NCI-H2029 (cell line): ENCODE measurements at places on chromosomes 2 and 18.

GRCh38 chr2:9617749-9618148 is 13.0 kb downstream of the YWHAQ start:
- DNase-seq = no peak

DNA sequence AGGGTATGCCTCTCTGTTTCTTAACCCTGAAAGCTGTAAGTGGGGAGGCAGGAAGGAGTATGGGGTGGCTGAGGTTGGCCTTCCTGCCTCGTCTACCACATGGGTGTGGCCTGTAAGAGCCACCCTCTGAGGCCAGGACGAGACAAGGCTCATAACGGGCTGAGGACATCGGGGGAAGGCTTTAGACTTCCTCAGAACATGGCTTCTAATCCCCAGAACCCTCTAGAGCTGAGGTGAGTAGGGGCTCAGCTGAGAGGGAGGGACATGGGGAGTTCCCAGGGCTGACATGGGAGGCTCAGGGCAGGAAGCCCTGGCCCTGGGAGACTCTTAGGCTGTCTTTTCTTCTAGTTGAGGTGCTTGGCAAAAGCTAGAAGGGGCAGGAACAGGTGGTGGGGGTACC is 36.7 kb downstream of the EMX1 start:
- DNase-seq = no peak

DNA sequence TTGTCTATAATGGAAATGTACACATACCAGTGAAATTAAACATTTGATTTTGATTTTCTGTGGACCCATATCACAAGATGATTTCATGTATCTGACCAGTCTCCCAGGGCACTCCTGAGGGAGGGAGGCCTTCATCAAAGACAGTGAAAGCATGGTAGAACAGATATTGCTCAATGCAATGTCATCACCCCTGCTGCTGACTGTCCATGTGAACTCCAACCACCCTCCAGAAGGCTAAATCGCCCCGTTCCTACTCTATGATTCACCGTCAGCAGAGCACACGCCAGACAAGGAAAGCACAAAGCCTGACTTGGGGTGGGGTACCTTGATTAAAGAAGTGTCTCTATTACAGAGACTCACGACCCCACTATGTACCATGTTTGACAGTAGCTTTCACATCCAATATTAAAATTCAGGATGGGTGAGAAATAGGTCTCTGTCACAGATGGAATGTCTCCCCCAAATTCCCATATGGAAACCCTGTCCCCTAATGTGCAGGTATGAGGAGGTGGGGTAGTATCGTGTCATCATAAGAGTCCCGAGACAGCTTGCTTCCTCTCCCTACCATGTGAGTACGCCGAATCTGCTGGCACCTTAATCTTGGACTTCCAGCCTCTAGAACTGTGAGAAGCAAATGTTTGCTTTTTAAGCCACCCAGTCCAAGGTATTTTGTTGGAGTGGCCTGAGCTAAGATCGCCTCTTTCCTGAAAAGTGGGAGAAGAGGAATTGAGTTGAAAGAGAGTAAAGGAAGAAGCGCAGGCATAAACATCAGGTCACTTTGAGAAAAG is 42.4 kb downstream of the CYB5A start:
- no peak for DNase-seq

GRCh38 chr2:237201461-237202287 is 116.0 kb downstream of the COPS8 start:
- DNase-seq = no peak

GRCh38 chr2:36734304-36734703 is 37.8 kb downstream of the VIT start:
- no peak for DNase-seq

DNA sequence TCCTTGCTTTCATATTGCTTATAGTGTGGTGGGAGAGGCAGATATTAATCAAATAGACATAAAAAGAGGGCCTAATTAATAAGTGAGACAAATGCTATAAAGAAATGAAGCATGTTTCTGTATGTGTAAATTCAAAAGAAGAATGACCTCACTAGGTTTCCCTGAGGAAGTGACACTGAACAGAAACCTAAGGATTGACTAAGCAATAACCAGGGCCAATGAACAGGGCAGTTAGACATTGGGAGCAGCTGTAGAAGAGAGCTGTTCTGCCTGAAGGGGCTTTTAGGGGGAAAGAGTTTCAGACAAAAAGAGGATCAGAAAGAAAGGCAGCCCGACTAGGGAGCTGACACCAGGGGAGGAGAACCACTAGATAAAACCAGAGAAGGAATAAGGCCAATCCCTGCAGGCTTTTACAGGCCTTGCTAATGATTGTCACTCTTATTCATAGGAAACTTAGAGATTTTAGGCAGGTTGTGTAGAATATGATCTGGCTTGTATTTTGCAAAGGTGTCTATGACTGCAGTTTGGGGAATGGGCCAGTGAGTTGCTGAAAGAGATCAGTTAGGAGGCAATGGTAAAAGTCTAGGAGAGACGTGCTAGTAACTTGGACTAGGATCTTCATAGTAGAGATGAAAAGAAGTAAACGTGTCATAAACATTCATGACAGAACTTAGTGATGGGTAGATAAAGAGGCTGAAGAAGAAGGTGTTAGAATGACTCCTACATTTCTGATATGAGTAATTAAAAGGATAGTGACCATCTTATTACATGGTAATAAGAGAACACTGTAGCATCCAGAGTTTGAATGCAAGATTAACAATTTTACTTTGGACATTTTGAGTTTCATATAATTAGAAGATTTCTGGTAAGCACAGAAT is 26.8 kb upstream of the NABP1 start:
- DNase-seq = no peak

DNA sequence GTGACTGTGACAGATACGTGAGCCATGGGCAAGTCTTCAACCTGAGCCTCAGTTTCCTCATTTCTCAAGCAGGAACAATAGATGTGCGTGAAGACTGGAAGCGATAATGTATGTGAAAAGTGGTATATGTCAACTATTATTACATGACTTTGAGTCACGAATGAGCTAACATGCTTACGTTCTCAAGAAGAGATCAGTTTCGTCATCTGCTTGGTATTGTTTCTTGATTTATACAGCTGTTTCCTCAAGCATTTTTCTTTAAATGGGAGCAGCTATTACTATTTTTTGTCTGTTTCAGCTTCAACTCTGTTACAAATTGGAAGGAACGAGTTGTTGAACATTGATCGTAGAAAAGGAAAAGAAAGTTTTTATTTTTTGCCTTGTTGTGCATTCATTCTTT is 48.5 kb upstream of the THOC1 start:
- DNase-seq = no peak

GRCh38 chr2:239220981-239221396 is 179.8 kb downstream of the HDAC4 start:
- no peak for DNase-seq

- DNase-seq = no peak
Measured at GRCh38 chr18:24964216-24964615, 387.8 kb downstream of the ZNF521 start.

DNA sequence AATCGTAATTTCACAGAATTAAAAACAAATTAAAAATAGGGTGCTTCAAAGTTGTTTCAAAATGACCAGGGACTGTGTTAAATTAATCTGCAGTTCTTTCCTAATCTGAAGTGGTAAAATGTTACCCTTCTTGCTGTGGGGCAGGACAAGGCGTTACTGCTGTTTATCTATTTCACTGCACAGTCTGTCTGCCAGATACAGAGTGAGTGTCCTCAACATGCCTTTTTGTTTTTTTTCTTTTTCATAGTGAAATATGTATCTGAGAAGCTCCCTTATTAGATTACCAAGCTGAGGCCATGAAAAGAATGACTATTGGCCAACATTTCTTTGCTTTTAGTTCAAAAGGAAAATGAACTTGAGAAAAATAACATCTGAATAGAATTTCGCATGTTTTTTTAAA is 38.0 kb downstream of the KCTD1 start:
- no peak for DNase-seq

- no peak for DNase-seq
Measured at GRCh38 chr18:75654386-75654785, 226.9 kb upstream of the SMIM21 start.

GRCh38 chr2:130720036-130720435 is 8.8 kb upstream of the GPR148 start:
- DNase-seq = no peak

GRCh38 chr2:64950226-64951160 is 38.7 kb upstream of the SLC1A4 start:
- no peak for DNase-seq

DNA sequence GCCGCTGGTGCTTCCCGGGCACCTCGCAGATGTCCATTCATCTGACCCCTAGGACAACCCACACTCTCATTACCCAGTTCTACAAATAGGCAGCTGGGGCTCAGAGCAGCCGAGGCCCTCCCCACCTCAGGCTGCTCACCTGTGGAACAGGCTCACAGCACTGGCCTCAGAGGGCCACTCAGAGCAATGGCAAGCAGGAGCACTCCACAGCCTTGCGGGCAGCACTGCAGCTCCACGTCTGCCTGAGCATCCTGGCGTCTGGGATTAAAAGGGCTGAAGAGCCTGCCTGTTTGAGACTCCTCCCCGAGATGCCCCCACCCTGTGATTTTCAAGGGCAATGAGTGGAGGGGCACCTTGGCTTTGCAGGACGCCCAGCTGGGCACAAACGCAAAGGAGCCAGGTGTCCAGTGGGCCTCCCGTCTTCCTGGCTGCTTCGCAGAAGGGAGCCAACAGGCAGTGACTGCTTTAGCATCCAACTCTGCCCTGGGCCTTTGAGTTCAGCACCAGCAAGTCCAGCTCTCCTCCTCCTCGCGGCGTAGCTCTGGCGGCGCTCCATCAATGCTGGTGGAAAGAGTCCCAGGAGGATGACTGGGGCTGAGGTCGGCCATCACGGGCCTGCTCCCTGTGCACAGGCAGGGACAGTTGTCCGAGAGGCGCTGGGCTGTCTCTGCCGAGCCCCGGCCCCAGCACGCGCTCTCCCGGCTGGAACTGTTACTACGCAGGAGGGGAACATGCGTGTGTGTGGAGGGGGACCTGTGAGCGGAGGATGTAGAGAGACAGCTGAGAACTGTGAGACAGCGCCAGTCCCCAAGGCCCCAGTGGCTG is 297.2 kb downstream of the NDUFA10 start:
- DNase-seq = no peak

- peak; percentile 17 for DNase-seq
Measured at GRCh38 chr2:119491776-119492525, 32.3 kb downstream of the SCTR start.
